CD4-positive, alpha-beta T cell treated with Interleukin-2 at 100 ng/mL for 4 hours (primary cell): ENCODE measurements at places on chromosomes 12 and 14.

- no peak for DNase-seq
Observed at GRCh38 chr12:42744539-42745182, 155.1 kb upstream of the PRICKLE1 start.

- no peak for DNase-seq
Observed at GRCh38 chr12:54024581-54025305, 3.5 kb upstream of the HOXC6 start.

- no peak for DNase-seq
Observed at GRCh38 chr12:122830517-122831214, 4.6 kb upstream of the HIP1R start.

- no peak for DNase-seq
Observed at GRCh38 chr14:36383767-36384431, 63.5 kb upstream of the MBIP start.

DNA sequence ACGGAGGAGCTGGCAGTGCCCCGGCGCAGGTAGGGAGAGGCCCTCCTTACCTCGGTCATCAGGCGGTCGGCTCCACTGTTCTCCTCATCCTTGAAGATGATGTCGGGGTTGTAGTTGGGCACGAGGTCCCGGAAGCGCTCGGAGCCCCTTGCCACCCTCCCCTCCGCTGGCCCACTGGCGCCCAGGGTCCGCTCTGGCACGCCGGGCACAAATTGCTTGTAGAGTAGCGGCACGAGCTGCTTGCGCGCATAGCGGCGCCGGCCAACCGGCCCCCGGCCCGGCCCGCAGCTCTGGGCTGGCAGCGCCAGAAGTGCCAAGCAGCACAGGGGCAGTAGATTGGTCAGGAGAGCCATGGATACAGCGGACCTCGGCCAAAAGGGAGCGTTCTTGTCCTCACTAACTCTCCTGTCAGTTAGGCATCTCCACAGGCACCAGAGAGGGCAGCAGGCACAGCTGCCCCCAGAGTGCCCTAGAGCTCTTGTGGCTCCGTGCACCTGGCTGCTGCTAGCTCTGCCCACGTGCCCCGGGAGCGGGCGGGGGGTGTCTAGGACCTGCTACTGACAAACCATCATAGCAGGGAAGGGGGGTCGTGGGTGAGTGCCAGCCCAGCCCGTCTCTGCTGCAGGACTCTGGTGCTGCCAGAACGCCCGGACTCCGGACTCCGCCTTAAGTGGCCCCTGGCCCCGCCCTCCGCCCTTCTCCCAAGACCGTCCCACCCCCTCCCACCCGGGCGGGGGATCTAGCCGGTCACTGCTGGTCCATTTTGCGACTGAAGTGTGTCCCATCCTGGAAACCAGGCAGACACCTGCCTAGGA is at the start of gene DHH:
DHH (minus strand) TSS at position 642 of the 815 bp plus-strand sequence; CDS start at position 353, 289 bp downstream.
- no peak for DNase-seq

- DNase-seq = no peak
Observed at GRCh38 chr12:61808856-61809255, 451.3 kb upstream of the USP15 start.

GRCh38 chr14:73771848-73772638 is 57.9 kb upstream of the PNMA1 start:
- peak; percentile 72 for DNase-seq

DNA sequence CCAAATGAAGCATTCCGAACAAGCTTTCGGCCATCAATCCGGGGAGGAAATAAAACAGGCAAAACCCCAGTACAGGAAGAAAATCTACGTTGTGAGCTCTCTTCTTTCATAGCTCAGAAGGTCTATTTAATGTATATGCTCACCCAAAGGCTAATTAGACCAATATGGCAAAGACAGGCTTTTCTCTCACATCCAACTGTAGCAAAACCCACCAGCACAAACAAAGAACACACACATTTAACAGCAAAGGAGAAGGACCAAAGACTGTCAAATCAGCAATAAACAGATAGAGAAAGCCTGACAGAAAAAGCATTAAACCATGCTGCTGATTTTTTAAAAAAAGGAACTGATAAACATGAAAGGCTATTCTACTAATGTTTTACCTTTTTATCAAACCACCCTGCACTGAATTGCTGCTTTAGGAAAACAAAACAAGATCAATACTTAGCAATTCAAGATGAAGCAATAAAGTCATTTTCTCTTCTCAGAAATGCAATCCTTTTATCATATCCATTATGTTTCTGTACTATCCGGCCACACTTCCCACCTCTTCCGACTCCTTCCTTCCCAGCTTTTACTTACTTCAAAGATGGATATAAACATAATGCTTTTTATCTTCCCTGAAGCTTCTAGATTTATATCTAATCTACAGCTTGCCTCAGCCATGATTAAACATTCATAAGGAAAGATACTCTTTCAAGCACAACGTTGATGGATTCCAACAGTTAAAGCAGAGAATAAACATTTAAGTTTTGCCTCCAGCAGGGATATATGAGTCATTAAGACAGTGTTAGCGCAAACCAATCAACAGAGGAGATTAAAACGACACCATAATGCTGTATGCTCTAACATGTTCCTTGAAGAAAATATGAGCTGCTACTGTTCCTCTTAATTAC is 74.6 kb upstream of the BBS10 start:
- DNase-seq = no peak

GRCh38 chr12:95573951-95574576 is 22.8 kb upstream of the USP44 start:
- no peak for DNase-seq

GRCh38 chr12:64480148-64480547 is 28.2 kb downstream of the TBK1 start:
- DNase-seq = no peak

GRCh38 chr12:19525274-19525673 is 86.0 kb downstream of the AEBP2 start:
- DNase-seq = no peak

DNA sequence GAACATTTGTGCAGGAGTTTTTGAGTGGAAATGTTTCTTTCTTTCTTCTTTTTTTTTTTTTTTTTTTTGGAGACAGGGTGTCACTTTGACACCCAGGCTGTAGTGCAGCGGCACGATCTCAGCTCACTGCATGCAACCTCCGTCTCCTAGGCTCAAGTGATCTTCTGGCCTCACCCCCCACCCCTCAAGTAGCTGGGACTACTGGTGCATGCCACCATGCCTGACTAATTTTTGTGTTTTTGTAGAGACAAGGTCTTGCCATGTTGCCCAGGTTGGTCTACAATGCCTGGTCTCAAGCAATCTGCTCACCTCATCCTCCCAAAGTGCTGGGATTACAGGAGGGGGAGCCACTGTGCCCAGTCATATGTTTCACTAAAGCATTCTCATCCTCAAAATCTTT is 69.2 kb upstream of the BCAT1 start:
- DNase-seq = no peak

- DNase-seq = no peak
Observed at GRCh38 chr14:88079624-88080023, 74.7 kb downstream of the GPR65 start.

DNA sequence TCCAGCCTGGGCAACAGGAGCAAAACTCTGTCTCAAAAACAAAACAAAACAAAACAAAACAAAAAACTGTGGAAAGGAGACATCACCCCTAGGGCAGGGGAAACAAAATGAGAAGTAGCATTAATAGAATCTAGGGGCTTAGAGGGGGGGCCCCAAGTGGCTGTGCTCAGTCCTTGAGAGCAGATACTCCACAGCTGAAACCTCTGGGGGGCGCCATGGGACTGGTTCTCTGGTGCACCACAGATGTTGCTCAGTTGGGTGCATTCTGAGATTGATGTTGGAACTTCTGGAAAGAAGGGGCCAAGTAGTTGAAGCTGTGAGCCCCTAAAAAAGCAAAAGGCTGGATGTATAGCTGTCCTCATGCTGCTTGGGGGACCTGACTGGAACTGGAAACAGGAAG is 11.8 kb upstream of the SYNE2 start:
- DNase-seq = peak; percentile 77

- no peak for DNase-seq
Observed at GRCh38 chr12:77954206-77954555, 123.5 kb downstream of the NAV3 start.

DNA sequence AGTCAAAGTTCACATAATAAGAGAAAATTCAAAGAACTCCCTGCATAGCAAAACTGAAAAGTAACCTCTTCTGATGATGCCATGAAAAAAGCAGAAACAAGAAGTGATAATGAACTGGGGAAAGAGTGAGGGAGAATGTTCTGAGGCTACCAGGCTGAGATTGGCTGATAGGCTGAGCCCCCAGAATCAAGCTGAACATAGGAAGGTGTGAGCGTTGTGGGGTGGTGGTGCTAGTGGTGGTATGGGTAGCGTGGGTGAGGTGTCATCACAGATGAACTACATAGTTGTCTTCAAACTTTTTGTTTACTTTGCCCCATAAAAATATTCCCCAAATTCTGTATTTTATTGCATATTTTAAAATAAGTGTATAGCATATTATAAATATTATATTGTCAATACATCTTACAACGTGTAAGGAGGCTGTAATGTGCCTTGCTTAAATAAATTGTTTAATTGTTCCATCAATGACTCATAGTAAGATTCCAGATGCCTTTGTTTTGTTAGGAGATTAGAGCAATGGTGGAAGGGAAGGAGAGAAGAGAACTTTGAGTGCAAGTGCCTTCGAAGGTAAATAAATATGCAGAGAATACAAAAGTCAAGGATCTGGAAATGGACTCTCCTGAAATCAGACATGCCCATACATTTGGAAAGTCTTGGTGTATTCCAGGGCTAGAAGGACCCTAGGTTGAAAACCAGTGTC is 15.8 kb upstream of the CFAP54 start:
- DNase-seq = peak; percentile 38

DNA sequence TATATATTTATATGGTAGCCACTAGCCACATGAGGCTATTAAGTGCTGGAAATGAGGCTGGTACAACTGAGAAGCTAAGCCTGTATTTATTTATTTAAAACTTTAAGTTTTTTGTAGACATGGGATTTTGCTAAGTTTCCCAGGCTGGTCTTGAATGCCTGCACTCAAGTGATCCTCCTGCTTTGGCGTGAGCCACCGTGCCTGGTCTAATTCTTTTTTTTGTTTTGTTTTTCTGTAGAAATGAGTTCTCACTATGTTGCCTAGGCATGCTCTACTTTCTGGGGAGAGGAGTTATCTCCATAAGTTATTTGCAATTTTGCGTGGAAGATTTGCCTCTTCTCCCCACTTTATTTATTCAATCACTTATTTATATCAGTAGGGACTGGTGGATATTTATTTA is 4.8 kb upstream of the SNRNP35 start:
- no peak for DNase-seq

DNA sequence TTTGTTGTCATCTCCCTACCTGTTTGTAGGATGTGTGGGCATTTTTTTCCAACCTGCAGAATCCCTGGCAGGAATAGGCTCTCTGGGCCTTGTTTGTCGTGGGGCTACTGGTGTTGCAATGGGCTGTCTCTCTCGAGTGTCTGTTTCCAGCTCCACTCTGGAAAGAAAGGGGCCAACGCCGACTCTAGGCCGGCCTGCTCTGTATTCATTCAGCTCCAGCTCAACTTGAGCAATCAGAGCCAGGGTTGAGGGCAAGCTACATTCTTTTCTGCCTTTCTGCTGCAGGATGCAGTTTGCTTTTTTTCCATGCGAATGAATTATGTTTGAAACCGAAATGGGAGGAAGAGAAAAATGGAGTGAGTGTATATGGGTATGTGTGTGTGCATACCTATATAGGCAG is 2.3 kb downstream of the JDP2 start:
- DNase-seq = no peak

DNA sequence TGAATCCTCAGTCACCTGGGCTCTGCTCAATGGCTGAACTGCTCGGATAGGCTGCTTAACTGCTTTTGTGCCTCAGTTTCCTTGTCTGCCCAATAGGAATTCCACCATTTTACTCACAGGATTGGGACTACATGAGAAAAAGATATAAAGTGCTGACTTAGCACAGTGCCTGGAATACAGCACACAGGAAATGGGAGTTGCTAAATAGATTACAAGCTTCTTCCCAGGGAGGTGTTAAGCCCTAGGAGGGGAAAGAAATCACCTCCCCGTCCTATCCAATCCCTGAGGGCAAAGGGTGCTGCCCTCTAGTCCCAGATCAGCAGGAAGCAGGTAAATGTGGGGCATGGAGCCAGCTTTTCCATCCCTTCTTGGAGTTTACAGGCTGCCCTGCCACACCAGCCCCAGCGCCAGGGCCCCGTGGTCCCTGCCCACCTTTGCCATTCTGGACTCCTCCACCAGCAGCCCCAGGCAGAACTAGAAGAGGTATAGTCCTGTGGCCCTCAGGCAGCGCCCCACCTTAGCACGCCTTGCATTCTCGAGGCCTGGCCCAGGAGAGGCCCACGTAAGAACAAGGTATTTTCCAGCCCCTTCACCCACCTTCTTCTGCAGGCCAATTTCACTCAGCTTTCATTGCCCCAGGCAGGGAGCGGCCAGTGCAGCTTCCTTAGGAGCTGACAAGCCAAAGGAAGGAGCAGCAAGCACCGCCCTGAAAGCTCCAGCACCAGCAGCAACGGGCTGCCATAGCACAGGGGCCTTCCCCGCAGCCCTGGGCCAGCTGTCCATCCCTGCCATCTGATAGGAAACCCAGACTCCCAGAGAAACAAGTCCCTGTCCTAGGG is 28.8 kb upstream of the RPLP0 start:
- no peak for DNase-seq

- DNase-seq = no peak
Observed at GRCh38 chr12:68868043-68868790, 60.2 kb downstream of the MDM2 start.

- no peak for DNase-seq
Observed at GRCh38 chr14:99194136-99194535, 77.9 kb downstream of the BCL11B start.

- no peak for DNase-seq
Observed at GRCh38 chr14:31024010-31024480, 1.4 kb upstream of the AP4S1 start.

- no peak for DNase-seq
Observed at GRCh38 chr14:93917141-93917540, 10.0 kb upstream of the FAM181A start.

DNA sequence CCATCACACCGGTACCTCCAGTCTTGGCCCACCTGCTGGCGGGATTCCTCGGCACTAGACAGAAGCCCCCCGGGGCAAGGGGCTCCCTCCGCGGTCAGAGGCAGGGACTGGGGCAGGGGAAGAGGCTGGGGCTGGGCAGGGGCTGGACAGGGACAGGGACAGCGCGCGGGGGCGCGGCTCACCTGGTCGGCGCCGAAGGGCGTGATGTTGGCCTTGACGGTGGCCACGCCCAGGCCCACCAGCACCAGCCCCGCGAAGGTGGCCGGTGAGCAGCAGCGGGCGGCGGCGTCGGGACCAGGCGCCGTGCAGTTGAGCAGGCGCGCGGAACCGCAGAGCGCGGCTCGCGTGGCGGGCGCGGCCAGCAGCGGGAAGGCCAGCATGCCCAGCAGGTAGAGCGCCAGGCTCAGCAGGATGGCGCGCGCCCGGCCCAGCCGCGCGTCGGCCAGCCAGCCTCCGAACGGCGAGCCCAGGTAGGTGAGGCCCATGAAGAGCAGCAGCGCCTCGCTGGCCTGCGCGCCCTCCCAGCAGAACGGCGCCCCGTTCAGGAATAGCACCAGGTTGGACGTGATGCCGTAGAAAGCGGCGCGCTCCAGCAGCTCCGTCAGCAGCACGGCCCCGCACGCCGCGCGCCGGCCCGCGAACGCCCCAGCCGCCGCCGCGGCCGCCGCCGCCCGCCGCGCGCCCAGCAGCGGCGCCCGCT is 392 bp downstream of the SLC15A4 start:
- DNase-seq = no peak

- no peak for DNase-seq
Observed at GRCh38 chr12:110546339-110546738, 36.8 kb downstream of the PPTC7 start.

GRCh38 chr12:105109465-105110212 is 2.1 kb downstream of the WASHC4 start:
- no peak for DNase-seq
